Activated CD8-positive, alpha-beta T cell treated with anti-CD3 and anti-CD28 coated beads, Interleukin-2, amount 10 ng/mL, durations not matched to agents 7 days and 5 days (primary cell): ENCODE measurements at places on chromosomes 1 and 21. TPM values are rescaled to one million over a fixed set of nuclear protein-coding genes. Genes with fewer than 3 reads are reported as not detected.

Gene CRP
- not detected for total RNA-seq

Gene PTPRC
- total RNA-seq = 604 TPM

Gene IGSF3
- 0.11 TPM for total RNA-seq

Gene ITGB2
- total RNA-seq = 530 TPM

Gene RNU1-1
- total RNA-seq = 2,232 TPM

Gene KLHDC8A
- not detected for total RNA-seq

Gene GNPAT
- 35.7 TPM for total RNA-seq

Gene STK40
- total RNA-seq = 69.7 TPM

Gene PTPN7
- total RNA-seq = 242 TPM

Gene TSSK3
- 0.21 TPM for total RNA-seq

Gene STUM
- total RNA-seq = not detected

Gene FCRL2
- not detected for total RNA-seq

Gene STPG1
- 9.9 TPM for total RNA-seq

Gene FALEC
- total RNA-seq = not detected

Gene FMN2
- not detected for total RNA-seq

Gene REG4
- 14.6 TPM for total RNA-seq

Gene FCRL5
- 0.11 TPM for total RNA-seq

Gene HES5
- total RNA-seq = not detected

Gene MX2
- total RNA-seq = 58.6 TPM

Gene KCNH1
- total RNA-seq = not detected

Gene FLG2
- total RNA-seq = not detected

Gene ADSS2
- total RNA-seq = 54.6 TPM

Gene CR1L
- total RNA-seq = not detected

Gene SYT6
- total RNA-seq = not detected

Gene KRTAP21-1
- not detected for total RNA-seq

Gene DISC1
- total RNA-seq = 12.6 TPM

Gene ILDR2
- 5.0 TPM for total RNA-seq

Gene NEGR1
- not detected for total RNA-seq

Gene SV2A
- 25.4 TPM for total RNA-seq

Gene ZNHIT6
- 17.9 TPM for total RNA-seq

Gene BTBD19
- 8.8 TPM for total RNA-seq

Gene IFNLR1
- 4.0 TPM for total RNA-seq

Gene HIVEP3
- 11.8 TPM for total RNA-seq

Gene MED8
- 33.1 TPM for total RNA-seq

Gene MROH9
- total RNA-seq = not detected

Gene EXTL1
- not detected for total RNA-seq

Gene PTGFR
- total RNA-seq = not detected

Gene SPRR1B
- not detected for total RNA-seq

Gene CYP4X1
- total RNA-seq = not detected

Gene NMNAT2
- not detected for total RNA-seq

Gene NPPA
- not detected for total RNA-seq

Gene AMPD1
- not detected for total RNA-seq

Gene CYP4Z1
- not detected for total RNA-seq

Gene FABP3
- total RNA-seq = not detected

Gene ARMH1
- total RNA-seq = 88.4 TPM

Gene CYP4A11
- not detected for total RNA-seq

Gene SH3BGR
- total RNA-seq = 1.1 TPM

Gene PLXNA2
- total RNA-seq = 1.6 TPM

Gene SAMD11
- not detected for total RNA-seq

Gene PCP4L1
- total RNA-seq = 0.40 TPM

Gene LRRC38
- not detected for total RNA-seq

Gene SPATA17
- not detected for total RNA-seq

Gene UBE4B
- total RNA-seq = 30.7 TPM
